Adrenal gland (tissue), 19 donors: ENCODE measurements at places on chromosomes 12 and 14.
A peak's percentile ranks its signal among the peaks of the same experiment; 100 is the strongest.

GRCh38 chr14:105326891-105327694 is 12.5 kb downstream of the PACS2 start:
- no peak for DNase-seq

- no peak for DNase-seq
These were observed 201.6 kb upstream of the TMEM260 start for GRCh38 chr14:56378046-56378445.

DNA sequence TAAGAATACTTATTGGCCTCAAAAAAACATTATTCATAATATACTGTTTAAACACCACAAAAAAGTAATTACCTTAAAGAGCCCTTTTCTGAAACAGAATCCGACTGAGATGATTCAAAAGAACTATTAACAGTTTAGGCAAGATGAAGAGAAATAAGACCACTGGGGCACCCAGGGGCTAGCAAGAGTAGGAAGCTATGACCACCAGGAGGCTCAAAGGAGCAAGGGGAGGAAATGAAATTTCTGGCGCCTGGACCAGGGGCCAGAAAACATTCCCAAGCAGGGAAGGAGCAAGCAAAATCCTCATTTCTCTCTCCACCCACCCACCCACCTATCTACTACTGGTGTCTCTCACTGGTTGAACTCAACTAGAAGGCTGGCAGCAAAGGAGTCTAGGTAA is 6.3 kb upstream of the DCAF4 start:
- DNase-seq: peak; percentile 2

DNA sequence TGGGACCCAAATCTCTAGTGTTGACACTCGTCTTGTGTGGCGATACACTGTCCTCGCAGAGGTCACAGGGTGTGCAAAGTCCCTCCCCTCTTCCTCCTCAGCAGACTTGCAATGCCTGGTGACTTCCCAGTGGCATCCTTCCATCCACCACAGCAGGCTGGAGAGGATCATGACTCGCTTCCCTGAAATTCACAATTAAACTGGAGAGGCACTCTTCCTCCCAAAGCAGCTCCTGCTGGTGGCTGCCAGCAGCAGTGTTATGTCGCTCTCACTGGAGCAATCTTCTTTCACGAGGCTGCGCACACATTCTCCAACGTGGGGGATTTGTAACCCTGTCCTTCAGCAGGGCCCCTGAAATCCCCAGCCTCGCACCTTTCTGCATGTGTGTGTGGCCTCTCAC is 145.2 kb upstream of the TMCC3 start:
- no peak for DNase-seq

DNA sequence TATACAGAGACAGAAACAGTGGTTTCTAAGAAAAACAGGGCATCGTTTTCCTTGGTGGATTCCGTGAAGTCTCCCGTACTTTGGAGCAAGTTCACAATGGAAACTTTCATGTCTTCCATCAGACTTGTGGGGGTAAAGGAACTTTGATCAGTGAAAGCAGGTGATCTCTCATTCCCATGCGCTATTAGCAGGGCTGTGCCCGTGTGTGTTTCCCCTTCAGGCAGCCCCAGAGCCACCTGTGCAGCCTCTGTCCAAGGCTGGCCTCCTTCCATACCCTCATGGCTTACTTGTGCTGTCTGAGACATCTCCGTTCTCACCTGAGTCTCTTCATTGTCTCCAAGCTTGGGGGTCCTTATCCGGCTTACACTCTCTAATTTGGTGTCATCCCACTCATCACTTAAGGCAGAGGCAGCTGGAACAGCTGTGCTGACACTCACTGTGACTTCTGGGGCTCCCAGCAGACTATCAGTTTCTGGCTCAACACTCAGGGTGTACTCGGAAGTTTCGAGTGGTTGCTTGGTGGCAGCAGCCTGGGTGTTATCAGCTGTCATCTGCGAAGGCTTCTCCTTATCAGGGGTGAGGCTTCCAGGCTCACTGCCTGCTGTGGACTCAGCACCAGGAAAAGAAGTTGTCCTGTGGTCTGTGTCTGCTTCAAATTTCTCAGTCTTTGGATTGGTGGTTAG is 13.8 kb downstream of the ARMH4 start:
- no peak for DNase-seq

GRCh38 chr12:124416516-124417395 is 121.9 kb downstream of the RFLNA start:
- no peak for DNase-seq

DNA sequence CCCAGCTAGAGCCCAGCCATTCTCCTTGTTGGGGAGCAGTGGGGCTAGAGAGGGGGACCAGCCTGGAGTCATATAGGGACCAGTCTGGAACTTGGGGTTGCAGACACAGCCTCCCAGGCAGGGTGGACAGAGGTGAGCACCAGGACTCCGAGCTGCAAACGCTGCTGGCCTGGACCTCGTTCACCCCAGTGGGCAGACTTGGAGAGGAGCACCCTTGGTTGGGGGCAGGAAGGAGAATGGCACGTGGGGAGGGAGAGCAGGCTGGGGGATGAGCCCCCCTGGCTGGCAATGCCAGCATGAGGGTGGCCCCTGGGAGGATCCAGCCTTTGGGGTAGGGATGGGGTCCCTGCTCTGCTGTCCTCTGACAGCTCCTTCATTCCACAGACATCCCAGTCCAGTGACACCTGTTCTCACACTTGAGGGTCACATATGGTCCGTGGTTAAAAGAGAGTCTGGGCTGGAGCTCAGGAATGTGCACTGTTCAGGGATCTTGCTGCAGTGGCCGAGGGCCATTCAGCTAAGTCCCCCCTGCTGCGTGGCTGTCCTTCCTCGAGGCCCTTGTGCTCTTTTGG is 2.8 kb downstream of the LBHD2 start:
- DNase-seq: no peak

DNA sequence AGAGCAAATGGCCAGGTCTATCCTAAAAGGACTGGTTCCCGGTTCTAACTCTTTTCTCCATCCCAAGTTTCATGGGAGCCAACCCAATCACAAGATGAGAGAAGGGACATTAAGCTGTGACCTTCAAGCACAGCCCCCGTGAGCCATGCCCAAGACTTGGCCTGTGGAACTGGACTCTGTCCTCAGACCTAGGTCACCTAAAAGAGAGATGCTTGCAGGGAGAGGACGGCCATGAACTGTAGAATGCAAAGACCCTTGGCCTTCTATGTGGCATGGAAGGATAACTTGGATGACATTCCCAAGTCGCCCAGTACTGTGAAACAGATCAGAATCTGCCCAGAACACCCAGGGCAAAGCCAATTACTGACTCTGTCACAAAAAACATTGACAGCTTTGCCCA is 263.5 kb downstream of the DPF3 start:
- DNase-seq: peak; percentile 7

GRCh38 chr12:58425481-58426392 is 484.4 kb downstream of the ATP23 start:
- no peak for DNase-seq
